Glomerular endothelial cell (primary cell): ENCODE measurements at places on chromosomes 2 and 18. TPM values are rescaled to one million over a fixed set of nuclear protein-coding genes. Genes with fewer than 3 reads are reported as not detected.

Gene TNFRSF11A
- total RNA-seq: 0.63 and 1.4 TPM in 2 replicates

Gene GRB14
- total RNA-seq: 1.2 and 3.2 TPM in 2 replicates

Gene RUFY4
- not detected in 2 replicates for total RNA-seq

Gene OR6B2
- not detected in 2 replicates for total RNA-seq

- DNase-seq: no peak
These were observed 55.5 kb downstream of the SGPP2 start for GRCh38 chr2:222479859-222480258.

GRCh38 chr18:1505856-1506255 lies 601.2 kb downstream of the ADCYAP1 start:
- DNase-seq: no peak

- no peak for DNase-seq
These were observed 142.2 kb downstream of the DYSF start for GRCh38 chr2:71595569-71595968.
